8988T (cell line): ENCODE measurements at places on chromosomes 2 and 18.

DNA sequence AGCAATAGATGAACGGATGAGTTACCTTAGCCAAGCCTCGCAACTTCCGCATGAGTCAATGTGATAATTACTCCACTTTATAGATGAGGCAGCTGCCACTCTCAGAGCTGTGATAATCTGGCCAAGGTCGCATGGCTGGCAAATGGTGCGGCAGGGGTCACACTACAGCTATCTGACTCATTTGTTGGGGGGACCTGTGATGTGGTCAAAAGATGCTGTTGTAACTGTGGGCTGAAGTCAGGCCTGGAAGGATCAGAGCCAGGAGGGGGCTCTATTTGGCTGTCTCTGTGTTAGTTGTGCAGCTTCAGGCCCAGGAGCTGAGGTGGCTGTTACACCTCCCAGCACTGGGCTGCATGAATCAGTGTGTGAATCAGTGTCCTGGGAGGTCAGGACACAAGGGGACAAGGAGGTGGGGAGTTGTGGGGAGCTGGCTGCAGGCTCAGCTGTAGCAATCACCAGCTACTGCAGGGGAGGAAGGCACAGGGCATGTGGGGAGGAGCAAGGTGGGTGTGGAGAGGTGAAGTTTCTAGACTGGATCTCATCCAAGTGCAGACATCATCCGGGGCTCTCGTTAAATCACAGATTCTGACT is 33.1 kb downstream of the NGEF start:
- DNase-seq: peak; percentile 43

DNA sequence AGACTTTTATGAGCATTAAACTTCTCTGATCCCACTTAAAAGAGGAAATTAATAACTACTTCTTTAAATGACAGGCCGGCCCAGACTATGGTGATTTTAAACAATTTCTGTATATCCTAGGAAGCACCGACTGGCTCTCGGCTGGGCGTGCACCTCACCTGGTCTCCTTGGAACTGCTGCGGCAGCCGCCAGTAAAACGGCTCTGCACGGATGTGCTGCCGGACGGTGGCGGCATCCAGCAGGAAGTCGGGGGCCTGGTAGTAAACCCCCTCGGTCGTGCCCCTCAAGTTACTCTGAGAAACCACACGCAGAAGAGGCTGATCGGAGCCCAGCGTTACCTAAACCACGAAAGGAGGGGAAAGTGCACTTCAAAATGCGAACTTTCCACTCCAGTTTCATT is 106.5 kb downstream of the LAMA1 start:
- no peak for DNase-seq

GRCh38 chr2:210536973-210537650 is 19.3 kb upstream of the CPS1 start:
- no peak for DNase-seq

GRCh38 chr2:53820711-53821110 is 33.9 kb downstream of the ERLEC1 start:
- DNase-seq: no peak

GRCh38 chr2:109558076-109558882 is 55.5 kb downstream of the SEPTIN10 start:
- peak; percentile 24 for DNase-seq

DNA sequence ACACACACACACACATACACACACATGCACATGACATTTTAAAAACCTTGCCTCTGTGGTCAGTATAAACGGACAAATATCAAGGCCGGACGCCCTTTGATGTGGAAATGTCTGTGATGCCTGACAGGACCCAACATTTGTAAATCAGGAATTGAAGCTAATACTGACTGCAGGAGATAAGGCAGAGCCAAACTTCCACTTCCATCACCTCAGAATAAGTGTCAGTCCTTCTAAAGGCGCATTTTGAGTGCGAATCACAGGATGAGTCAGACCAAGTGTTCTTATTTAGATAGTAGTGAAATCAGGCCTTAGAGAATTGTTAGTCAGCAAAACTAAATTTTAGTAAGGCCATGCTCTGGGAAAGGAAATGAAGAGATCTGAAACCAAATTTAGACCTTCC is 211.7 kb upstream of the LRATD1 start:
- no peak for DNase-seq

DNA sequence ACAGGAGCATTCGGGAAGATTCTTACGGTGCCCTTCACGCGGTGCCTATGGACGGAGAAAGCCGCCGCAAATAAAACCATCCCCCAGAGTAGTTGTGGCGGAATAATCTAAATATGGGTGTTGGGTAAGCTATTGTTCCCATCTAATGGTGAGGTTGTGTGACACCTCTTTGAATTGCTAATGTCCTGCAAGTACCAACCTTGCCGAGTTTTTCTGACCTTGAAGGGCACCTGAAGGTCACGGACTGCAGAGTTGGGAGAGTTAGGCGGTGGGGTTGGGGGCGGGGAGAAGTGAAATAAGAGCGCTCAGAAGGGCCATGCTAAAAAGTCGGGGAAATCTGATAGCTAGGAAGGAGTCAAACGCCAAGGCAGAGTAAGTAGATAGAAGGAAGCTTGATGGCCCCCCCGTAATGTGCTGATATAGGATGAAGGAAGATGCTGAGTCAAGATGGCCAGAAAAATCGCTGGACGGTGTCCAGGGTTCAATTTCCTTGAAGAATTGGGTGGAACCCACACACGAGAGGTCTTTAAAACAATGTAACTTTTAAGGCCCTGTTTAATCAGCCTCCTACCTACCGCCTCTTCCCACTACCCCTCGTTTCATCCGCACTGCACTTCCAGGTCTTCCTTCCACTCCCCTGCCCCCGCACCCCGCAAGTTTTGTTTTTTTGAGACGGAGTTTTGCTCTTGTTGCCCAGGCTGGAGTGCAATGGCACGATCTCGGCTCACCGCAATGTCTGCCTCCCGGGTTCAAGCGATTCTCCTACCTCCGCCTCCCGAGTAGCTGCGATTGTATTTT is 600 bp downstream of the KATNAL2 start:
- DNase-seq: no peak

DNA sequence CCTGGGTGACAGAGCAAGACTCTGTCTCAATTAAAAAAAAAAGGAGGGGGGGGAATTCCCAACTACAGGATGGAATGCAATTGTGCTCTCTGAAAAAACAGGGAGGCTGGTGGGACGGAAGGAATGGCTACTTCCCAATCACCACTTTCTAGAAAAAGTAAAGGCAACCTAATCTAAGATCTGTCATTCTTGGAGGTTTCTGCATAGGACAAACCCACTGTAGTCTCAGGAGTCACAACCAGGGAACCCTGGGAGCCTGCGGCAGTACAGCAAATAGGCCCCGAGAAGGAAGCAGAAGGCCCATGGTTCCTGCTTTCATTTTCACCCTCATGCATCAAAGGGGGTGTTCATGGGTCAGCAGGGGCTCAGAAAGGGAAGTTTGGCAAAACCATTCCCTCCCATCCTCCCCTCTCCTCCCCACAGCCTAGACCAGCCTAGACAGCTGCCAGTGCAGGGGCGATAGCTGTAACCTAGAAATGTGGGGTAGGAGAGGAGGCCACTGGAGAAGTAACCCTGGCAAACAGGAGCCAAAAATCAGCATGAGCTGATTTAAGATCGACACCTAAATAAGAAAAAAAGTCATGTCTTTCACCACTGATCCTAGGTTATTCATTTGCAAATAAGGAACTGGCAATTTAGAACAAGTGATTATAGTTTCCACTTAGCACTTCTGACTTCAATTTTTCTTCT is 48.0 kb downstream of the TRABD2A start:
- no peak for DNase-seq

- DNase-seq: no peak
Measured at GRCh38 chr18:55090564-55091188, 131.4 kb upstream of the CCDC68 start.

DNA sequence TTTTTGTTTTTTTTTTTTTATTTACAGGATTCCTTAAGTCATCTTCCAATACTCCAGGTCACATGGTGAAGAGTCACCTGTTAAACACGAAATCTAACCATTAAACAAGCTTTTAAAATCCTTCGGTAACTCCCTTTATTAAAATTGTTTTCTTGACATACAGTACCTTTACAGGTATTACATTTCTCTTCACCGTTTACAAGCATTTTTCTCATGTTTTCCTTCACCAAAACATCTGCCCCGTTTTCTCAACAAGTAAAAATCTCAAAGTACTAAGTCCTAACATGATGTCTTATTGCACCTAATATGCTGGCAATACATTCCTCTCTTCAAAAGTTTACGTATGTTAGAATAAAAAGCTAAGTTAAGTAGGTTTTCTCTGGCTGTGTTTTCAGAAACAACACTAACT is 1.1 kb downstream of the PUM2 start:
- DNase-seq: no peak

GRCh38 chr2:164510895-164511294 is 110.4 kb downstream of the GRB14 start:
- no peak for DNase-seq

- DNase-seq: no peak
Measured at GRCh38 chr2:11466307-11467128, 557 bp upstream of the E2F6 start.

DNA sequence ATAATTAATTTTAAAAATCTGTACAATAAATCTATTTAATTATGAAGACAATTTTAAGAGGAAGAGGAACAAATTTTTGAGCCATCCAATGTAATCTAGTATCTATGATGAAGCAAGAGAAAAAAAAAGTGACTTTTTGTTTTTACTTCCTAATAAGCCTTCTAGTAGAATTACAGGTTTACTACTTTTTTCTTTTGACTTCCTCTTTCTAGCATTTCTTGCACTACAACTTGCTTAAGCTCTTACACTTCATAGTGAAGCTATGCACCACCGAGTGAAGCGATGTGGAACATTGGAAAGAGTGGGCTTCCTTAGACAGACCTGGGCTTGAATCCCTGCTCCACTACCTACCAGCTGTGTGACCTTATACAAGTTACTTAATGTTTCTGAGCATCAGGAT is 2.1 kb downstream of the SERPINB2 start:
- DNase-seq: no peak

DNA sequence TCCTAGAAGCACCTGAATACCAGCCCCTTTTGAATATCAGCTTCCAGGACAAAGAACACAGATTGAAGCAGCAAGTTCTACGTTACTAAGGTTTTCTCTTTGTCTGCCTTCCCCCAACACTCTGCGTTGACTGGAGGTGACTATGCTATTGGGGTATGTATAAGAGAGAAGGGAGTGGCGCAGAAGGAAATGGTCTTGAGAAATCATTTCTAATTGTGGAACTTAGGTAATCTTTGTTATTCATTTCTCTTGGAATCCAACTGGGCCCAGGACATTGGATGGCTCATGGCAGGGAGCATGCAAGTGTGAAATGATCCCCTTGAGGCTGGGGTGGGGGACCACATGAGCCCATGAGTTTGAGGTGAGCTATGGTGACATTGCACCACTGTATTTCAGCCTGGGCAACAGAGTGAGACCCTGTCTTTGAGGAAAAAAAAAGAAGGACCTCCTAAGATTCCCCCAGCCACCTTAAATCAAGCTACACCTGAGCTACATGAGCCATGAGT is 29.7 kb downstream of the XDH start:
- no peak for DNase-seq

GRCh38 chr2:230090967-230091366 is 22.2 kb upstream of the SLC16A14 start:
- no peak for DNase-seq

DNA sequence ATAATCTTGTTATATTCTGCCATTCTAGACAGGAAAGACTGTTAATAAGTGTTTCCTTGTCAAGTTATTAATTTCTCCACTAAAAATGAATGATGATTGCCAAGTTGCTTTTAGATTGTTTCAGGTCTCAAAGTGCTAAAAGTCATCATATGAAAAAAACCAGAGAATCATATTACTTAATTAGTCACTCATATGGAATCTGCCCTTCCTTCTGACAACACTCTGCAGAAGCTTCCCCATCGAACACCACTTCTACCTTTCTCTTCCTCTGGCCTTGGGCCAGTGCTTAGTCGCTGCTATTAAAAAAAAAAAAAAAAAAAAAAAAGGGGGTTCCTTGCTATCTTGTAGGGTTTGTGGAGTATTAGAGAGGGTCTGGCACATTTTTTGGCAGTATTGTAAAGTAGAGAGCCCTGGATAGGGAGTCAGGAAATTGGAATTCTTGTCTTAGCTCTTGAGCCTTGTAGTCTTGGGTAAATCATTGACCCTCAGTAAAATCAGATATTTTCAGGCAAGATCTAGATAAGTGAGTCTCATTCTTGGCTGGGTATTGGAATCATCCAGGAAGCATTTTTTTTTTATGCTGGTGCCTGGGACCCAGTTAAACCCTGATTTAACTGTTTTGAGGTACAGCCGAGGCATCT is 141.7 kb upstream of the CCDC68 start:
- DNase-seq: no peak

GRCh38 chr18:59140302-59140885 is 710 bp downstream of the SEC11C start:
- peak; percentile 6 for DNase-seq

- DNase-seq: no peak
Measured at GRCh38 chr2:156489750-156490465, 53.7 kb downstream of the GPD2 start.

DNA sequence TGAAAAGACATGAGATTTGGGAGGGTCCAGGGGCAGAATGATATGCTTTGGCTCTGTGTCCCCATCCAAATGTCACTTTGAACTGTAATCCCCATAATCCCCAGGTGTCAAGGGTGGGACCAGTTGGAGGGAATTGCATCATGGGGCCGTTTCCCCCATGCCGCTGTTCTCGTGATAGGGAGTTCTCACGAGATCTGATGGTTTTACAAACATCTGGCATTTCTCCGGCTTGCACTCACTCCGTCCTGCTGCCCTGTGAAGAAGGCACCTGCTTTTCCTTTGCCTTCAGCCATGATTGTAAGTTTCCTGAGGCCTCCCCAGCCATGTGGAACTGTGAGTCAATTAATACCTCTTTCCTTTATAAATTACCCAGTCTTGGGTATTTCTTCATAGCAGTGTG is 51.4 kb downstream of the LPIN1 start:
- DNase-seq: no peak

- DNase-seq: no peak
Measured at GRCh38 chr2:188078534-188078933, 213.1 kb upstream of the GULP1 start.

DNA sequence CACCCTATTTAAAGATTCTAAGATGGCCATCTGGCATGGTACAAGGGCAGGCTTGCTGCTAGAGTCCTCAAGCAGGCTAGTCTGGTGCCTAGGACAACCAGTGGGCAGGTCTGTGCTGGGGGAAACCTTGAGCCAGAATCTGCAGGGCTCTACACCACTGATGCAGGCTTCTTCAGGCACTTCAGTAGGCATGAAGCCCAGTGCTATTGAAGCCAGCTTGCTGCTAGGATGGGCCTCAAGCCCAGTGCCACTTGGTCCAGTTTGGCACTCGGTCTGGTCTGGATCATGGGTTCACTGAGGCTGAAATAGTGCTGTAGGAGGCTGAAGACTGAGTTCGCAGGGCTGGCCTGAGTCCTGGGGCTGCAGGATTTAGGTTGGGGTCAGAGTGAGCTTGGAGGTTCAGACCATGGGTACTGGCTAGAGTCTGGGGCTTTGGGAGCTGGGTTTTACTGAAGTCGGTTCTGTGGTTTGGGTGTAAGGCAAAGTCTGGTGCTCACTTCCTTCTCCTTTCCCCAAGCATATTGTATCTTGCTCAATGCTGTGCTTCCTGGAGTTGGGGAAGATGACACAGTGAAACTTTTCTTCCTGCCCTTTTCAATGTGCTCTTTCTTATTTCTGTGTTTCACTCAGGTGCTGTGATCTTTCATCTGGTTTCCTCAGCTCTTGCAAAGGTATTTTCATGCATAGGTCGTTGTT is 41.2 kb downstream of the SP100 start:
- no peak for DNase-seq

- no peak for DNase-seq
Measured at GRCh38 chr18:59993560-59993959, 93.8 kb downstream of the PMAIP1 start.

GRCh38 chr2:28270456-28271152 is 122.1 kb upstream of the FOSL2 start:
- no peak for DNase-seq
